Naive thymus-derived CD8-positive, alpha-beta T cell (primary cell): ENCODE measurements at places on chromosomes 4 and X. TPM values are rescaled to one million over a fixed set of nuclear protein-coding genes. Genes with fewer than 3 reads are reported as not detected.

DNA sequence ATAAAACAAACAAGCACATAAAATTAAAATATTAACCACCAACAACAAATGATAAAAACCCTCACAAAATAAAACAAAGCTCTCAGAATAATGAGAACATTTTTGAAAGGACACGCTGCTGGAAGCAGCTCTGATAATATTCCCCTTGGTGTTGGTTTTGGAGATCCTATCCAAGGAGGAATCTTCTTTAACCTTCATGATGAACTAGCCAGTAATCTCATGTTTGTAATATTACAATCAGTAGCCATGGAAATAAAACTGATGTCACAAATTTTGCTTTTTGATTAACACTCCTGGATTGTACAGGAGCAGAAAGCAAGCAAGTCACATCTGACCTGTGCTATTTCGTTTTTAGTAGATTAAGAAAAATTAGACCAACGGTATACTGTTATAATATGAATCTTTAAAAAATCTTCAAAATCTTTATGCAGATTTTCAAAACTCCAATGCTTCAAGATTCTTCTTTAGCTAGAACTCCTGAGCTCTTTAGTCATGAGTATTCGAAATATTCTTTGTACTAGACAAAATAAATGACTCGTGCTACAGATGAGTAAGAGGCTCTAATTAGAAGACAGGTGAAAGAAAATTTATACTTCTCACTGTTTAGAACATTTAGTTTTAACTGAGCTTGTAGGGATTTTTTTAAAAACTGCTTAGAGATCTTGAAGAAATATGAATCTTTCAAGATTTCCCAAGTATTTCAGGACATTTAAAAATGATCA, 154.1 kb downstream of the RASL11B start:
- DNase-seq, result no peak

DAPP1 gene
- 8.6 TPM for polyA plus RNA-seq

- DNase-seq, result no peak
Observed at GRCh38 chr4:147492761-147493160, 11.9 kb downstream of the EDNRA start.

- no peak for DNase-seq
Observed at GRCh38 chr4:4855301-4856070, 4.0 kb upstream of the MSX1 start.

GRCh38 chrX:142186103-142186502, 19.0 kb downstream of the MAGEC2 start:
- DNase-seq, result no peak

GRCh38 chrX:44303119-44303518, 40.4 kb downstream of the EFHC2 start:
- no peak for DNase-seq

GRCh38 chrX:1316527-1316926, 20.1 kb upstream of the IL3RA start:
- DNase-seq, result no peak

GRCh38 chr4:138892483-138893407, 122.8 kb upstream of the NOCT start:
- DNase-seq, result no peak
